Left lobe of liver (tissue), 2 donors: ENCODE measurements at places on chromosomes 3 and 15. TPM values are rescaled to one million over a fixed set of nuclear protein-coding genes. Genes with fewer than 3 reads are reported as not detected.

The TUSC7 gene
- not detected for total RNA-seq

The ISLR2 gene
- total RNA-seq: 0.30 TPM

The RTP3 gene
- 28.6 TPM for total RNA-seq

The NEK10 gene
- total RNA-seq: 2.4 TPM

The LSAMP gene
- 0.28 TPM for total RNA-seq

The EIF4G1 gene
- total RNA-seq: 341 TPM

GRCh38 chr15:57356636-57357035, 19.7 kb upstream of the CGNL1 start:
- no peak for DNase-seq

DNA sequence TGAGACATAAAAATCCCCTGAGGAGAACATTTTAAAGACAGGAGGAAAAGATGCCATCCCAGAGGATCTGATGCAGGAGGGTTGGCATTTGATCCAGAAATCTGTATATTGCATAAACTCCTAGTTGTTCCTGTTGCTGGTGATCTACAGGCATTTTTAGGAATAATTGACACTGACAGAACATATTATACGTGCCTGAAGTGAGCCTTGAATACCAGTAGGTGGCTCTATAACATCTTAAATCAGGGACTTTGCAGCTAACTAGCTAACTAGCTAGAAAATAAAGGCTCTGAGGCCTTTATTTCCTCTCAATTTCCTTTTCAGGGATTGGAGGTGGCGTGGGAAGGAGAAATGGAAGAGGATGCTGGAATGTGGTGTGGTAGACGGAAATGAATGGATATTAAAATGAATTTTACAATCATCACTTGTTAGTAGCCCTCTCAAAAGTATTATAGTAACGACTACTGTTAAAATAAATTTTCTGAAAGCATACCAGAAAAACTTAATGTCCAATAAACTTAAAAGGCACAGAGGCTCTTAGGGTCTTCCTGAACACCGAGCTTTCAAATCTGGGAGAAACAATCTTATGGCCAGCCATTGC, 73.8 kb upstream of the ZBED2 start:
- no peak for DNase-seq

DNA sequence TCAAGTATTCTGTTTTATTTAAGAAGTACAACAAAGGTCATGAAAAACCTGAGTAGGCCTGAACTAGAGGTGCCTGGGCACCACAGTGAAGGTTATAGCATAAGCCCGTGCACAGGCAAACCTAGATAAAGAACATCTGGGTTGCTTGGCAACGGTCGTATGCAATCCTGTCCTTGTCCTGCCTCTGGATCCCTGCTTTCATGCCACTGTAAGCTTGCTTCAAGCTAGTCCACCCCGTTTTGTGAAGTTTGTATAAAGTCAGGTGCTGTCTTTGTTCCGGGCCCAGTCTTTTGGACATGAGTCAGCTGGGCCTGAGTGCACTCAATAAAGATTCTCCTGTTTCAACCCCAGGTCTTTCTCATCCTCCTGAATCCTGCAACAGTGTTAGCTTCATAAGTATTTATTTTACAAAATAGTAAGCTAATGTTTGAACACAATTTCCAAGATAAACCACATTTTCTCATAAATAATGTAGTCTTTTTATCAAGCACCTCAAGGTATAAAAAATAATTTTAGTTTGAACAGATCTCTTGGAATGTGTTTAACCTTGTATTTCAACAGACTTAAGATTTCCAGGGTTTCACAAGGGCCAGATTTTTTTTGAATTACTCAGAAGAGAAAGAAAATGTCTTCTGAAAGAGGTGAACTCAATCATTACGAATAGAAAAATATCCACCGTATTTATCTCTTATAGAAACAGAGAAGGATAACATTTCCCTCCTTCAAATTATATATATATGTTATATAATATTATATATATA, 14.3 kb upstream of the SLC9C1 start:
- DNase-seq: no peak

- no peak for DNase-seq
Measured at GRCh38 chr3:186854146-186854545, 11.6 kb downstream of the ADIPOQ start.

- no peak for DNase-seq
Measured at GRCh38 chr3:184636741-184637316, 75.0 kb downstream of the MAGEF1 start.

DNA sequence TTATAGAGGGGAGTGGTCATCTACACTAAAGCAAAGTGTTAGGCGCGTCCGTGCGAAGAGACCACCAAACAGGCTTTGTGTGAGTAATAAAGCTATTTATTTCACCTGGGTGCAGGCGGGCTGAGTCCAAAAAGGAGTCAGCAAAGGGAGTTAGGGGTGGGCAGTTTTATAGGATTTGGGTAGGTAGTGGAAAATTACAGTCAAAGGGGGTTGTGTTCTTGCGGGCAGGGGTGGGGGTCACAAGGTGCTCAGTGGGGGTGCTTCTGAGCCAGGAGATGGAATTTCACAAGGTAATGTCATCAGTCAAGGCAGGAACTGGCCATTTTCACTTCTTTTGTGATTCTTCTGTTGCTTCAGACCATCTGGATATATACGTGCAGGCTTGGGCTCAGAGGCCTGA, 47.1 kb downstream of the OIP5 start:
- DNase-seq: peak; percentile 36

GRCh38 chr3:156024904-156025533, 95.4 kb upstream of the KCNAB1 start:
- no peak for DNase-seq

- no peak for DNase-seq
Measured at GRCh38 chr15:93762036-93762435, 469.3 kb upstream of the MCTP2 start.

- peak; percentile 68 for DNase-seq
Measured at GRCh38 chr3:53046171-53047170, 598 bp upstream of the SFMBT1 start.

DNA sequence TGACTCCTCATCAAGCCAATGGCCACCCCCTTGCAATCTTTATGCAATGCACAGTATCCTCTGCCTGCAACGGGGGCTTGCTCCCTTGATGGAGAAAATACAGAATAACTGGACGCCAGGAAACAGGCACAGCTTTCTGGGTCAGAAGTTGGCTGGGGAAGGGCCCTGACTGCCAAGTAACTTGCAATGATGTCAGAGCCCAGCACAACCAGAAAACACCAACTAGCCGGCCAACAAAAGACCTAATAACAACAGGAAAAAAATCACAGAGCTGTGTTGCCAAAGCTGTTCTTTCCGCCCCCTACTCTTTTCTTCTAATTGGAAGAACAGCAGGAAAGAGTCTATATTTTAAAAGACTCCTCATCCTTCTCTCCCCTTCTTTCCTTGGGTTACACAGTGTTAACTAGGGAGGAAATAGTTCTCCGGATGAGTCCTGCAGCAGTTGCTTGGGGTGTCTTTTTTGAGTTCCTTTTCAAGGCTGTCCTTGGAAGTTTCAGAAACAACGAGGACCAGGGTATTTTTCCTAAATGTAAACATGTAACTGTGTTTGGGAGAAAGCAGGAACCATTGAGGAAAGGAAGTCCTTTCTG, 1.4 kb upstream of the SEMA6D start:
- no peak for DNase-seq

DNA sequence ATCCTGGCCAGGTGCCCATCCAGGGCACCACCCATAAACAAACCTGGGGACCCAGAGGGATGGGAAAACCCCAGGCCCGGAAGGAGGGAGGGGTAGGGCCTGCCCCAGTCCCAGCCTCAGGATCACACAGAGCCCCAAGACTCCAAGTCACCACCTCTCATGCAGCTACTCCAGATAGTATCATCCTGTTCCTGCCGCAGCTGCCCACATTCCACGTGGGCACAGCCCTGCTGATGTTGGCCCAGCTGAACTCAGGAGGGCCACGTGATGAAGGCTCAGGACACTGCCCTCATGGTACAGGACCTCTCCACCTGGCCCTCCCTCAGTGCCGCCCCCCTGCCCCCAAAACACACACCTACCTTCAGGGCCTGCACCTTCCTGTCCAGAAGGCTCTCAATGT, 69.5 kb downstream of the CACNA2D2 start:
- no peak for DNase-seq

- no peak for DNase-seq
Measured at GRCh38 chr3:161822291-161822690, 325.7 kb downstream of the OTOL1 start.
